Endothelial cell (in vitro differentiated cells): ENCODE measurements at places on chromosomes 3 and 15.

DNA sequence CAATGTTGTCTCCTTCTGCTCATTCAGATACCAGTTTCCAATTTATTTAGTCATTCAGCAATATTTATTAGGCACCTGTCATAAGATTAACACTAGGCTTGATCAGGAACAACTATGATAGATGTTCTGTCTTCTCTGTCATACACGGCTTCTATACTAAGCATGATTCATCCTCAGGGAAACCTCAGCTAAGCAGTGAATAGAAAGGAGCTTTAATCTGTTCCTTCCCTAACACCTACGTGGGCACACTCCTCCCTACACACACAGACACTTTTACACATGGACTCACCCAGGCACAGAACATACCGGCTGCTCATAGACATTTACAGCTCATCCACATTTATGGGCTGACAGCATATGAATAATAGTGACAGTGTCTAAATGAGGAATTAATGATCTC lies 136.9 kb downstream of the LEKR1 start:
- no peak for DNase-seq

DNA sequence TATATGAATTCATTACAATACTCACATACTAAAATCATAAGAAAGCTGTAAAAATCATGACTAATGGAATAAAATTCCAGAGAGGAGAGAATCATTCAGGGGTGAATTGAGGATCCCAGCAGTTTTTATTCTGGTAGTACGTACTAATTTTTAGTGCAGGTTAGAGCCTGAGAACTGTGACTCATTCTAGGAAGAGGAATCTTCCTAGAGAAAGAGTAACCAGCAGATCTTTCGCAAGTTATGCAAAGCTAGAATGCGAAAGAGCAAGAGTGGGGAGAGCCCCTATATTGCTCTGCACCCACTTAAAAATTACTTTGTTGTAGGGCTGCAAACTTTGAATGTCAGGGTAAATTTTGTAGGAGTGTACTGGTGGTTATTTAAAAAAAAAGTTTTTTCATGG lies 303.6 kb upstream of the ARPP21 start:
- no peak for DNase-seq

- peak; percentile 46 for DNase-seq
Measured at GRCh38 chr15:37102305-37103162, 2.2 kb upstream of the MEIS2 start.

DNA sequence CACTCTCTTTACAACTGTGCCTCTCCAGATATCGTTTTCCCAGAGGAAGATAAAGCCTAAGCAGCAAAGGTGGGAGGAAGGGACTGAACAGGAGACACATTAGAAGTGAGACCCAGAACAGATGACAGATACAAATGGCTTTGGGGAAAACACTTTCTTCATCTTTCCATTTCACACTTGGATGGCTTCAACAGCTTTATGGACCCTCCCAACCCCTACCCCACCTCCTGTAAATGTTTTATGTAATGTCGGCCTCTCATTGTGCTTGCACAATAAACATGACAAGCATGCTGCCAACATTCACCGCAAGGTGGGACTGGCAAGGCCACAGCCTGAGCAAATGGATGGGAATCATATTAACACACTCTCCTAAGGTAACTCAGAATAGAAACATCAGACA lies 1088.6 kb downstream of the TUSC7 start:
- no peak for DNase-seq

GRCh38 chr15:33908406-33908805 lies 59.9 kb upstream of the CHRM5 start:
- no peak for DNase-seq

- DNase-seq: no peak
Measured at GRCh38 chr15:58551764-58552504, 120.1 kb downstream of the LIPC start.

GRCh38 chr3:57059411-57059810 lies 1.1 kb upstream of the SPATA12 start:
- no peak for DNase-seq

DNA sequence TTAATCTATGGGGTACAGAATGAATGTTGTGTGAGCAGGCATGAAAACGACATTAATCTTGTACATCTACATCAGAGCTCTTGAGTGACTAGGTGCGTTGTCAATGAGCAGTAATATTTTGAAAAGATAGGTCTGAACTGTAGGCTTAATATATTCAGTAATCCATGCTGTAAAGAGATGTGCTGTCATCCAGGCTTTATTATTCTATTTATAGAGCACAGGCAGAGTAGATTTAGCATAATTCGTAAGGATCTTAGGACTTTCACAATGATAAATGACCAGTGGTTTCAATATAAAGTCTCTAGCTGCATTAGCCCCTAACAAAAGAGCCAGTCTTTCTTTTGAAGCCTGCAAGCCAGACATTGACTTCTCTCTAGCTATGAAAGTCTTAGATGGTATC lies 43.0 kb downstream of the NLGN1 start:
- DNase-seq: no peak

DNA sequence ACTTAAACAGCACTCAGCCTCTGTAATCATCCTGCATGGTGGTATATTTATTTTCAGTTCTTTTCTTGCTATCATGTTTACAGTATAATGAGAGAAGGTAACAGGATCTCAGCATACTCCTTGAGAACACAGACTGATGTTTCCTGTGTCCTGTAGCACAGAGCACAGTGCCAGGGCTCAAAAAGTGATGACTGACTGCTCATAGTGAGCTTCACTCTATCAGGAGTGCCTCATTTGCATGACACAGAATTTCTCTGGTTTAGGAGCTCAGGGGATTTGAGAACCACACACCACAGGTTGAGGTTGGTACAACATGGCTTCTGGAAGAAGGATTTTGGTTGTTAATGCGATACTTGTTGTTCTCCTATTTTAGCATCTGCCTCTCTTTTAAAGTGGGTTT lies 68.5 kb upstream of the SLC2A2 start:
- DNase-seq: no peak

- DNase-seq: no peak
Measured at GRCh38 chr3:110184536-110184935, 847.2 kb upstream of the DPPA4 start.
